ENCODE measurements at places on chromosomes 1 and 21.

GRCh38 chr1:193416226-193417024 lies 230.0 kb upstream of the B3GALT2 start:
- peaks cover 7% of the 10 kb centered on the region for H3K36me3 ChIP-seq
- DNase-seq: no peak
- H3K27me3 ChIP-seq: no peaks in the 10 kb centered on the region
- peaks cover 43% of the 10 kb centered on the region for H3K4me1 ChIP-seq
- no peak overlapping the region for H3K4me3 ChIP-seq

GRCh38 chr1:218658899-218659298 lies 313.8 kb downstream of the TGFB2 start:
- H3K4me1 ChIP-seq: no peaks in the 10 kb centered on the region
- no peak overlapping the region for H3K27ac ChIP-seq
- no peaks in the 10 kb centered on the region for H3K27me3 ChIP-seq
- H3K4me3 ChIP-seq: no peak overlapping the region
- no peaks in the 10 kb centered on the region for H3K36me3 ChIP-seq
- no peak for DNase-seq

GRCh38 chr1:82483146-82483545 lies 682.4 kb downstream of the ADGRL2 start:
- DNase-seq: no peak
- no peaks in the 10 kb centered on the region for H3K27me3 ChIP-seq
- H3K36me3 ChIP-seq: no peaks in the 10 kb centered on the region
- no peak overlapping the region for H3K4me3 ChIP-seq
- H3K4me1 ChIP-seq: no peaks in the 10 kb centered on the region
- H3K27ac ChIP-seq: no peak overlapping the region

DNA sequence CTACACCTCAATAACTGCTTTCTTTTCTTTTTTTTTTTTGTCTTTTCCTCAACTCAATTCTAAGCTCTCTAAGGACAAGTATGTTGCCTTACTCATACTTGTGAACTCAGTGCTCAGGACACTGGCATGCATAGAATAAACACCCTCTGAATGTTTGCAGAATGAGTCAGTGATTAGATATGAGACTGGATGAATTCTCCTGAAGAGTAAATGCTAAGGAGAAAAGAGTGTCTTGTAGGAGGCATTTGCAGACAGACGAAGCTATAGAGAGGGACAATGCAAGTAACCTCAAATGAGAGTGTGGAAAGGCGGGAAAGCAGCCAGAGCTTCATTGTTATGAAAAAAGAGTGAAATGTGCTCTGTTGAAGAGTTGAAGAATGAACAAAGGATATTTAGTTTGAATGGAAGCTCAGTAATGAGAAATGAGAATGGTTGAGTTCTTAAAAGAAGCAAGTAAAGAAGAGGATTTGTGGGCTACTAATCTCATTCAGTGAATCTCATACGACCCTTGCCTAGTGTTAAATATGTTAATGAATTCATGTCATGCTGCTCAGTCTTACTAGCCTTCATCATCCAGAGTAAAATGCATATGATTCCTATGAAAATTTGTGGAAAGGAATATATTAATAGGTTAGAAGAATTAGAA lies 166.1 kb upstream of the DPYD start:
- no peak overlapping the region for H3K4me3 ChIP-seq
- DNase-seq: no peak
- no peak overlapping the region for H3K27ac ChIP-seq
- H3K27me3 ChIP-seq: no peaks in the 10 kb centered on the region
- H3K4me1 ChIP-seq: no peaks in the 10 kb centered on the region

DNA sequence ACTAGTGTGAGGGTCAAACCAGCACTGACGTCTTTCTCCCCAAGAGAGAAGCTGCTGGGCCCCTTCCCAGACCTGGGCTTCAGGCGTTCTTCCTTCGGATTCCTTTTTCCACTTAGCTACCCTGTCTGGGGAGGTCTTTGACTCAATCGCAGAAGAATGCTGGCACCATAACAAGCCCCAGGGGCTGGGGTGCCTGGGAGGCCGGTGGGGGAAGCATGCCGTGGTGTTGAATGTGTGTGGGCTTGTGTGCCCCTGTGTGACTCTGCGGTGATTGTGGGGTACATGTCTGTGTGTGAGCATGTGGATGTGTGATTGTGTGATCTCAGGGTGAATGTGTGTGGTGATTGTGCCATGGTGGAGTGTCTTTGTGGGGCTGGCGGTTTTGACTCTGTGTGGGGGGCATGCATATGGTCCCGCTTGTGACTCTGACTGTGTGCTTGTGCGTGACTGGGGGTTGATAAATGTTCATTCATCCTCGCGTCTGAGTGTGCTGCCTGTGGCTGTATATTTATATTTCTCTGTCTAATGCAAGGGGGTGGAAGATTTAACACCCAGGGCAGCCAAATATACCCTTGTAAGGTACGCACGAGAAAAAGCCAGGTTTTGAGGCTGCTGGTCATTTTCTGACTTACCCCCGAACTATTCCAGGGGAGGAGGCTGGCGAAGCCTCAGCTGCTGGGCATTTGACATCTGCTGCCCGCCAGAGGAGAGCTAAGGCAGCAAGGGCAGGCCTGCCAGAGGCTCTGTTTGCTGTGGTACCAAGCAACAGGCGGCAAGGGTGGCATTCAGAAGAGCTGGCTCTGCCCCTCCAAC lies 1.1 kb upstream of the SYNC start:
- DNase-seq: no peak
- H3K4me1 ChIP-seq: peaks cover 9% of the 10 kb centered on the region
- H3K27me3 ChIP-seq: peaks cover 29% of the 10 kb centered on the region
- H3K36me3 ChIP-seq: no peaks in the 10 kb centered on the region
- no peak overlapping the region for H3K4me3 ChIP-seq
